Fibroblast of pulmonary artery (primary cell): ENCODE measurements at places on chromosomes 2 and 18.
A peak's percentile ranks its signal among the peaks of the same experiment; 100 is the strongest.

- DNase-seq = peak; percentile 53
Observed at GRCh38 chr2:82656420-82656819, 1802.7 kb downstream of the SUCLG1 start.

DNA sequence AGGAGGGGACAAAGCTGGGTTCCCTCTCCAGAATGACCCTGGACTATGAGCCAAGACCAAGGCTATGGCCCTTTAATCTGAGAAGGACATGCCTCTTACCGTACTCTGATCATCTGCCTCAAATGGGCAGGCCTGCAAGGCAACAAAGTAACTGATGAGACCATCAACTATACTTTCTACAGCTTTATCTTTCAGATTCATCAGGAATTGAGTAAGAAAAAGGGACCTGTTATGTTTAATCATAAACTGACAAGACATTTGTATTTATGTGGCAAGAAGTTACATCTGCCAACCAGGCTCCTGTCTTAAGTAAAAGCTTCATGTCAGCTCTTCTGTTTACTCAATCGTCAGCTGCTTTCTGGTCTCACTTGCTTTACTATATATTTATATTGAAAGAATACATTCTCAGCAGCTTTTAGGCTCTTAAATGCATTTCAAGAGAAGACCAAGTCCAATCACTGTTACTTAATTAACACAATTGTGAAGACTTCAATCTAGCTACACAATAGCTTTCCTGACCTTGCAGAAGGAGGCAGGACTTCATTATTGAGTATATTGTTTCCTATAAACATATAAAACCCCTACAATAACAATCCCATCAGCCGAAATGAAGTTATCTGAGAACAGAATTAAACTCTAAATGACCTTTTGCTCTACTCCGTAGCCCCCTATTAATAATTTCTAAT is 163.8 kb downstream of the ETAA1 start:
- DNase-seq = peak; percentile 69

GRCh38 chr2:100747551-100747950 is 72.4 kb upstream of the NPAS2 start:
- DNase-seq = peak; percentile 46

DNA sequence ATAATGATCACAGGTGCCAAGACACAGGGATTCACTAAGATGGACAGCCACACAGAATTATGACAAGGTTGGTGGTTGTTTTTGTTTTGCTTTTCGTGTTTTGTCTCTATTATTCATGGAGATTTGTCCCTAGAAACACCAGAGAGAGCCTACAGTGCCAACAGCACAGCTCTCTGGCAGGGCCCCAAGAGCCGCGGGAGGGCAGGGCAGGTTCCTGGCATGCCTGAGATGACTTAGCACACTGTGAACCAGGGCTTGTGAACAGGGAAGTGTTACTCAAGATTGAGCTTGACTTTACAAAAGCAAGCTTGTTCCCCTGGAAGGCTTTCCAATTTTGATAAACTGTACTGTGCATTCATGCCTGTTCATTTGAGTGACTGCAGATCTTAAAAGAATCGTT is 437.4 kb upstream of the SALL3 start:
- DNase-seq = no peak

- DNase-seq = no peak
Observed at GRCh38 chr2:65562890-65563289, 130.5 kb upstream of the SPRED2 start.
